ENCODE measurements at places on chromosomes 7 and 10.

DNA sequence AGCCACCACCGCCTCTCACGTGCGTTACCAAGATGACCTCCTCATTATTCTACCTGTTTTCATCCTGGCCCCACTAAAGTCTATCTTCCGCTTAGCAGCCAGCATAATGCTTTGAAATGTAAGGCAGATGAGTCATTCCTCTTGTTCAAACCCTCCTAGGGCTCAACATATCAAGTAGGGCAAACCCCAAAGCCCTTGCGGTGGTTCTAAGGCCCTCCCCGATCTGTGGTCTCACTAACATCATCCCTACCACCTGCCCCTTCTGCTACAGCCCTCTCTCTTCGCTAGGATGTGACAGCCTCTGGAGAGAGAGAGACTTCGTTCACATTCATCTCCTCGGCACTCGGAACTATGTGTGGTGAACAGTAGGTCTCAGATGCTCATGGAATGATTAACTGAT lies 94.8 kb downstream of the SVIL start:
- no peak for DNase-seq

GRCh38 chr10:82813856-82814255 lies 938.9 kb downstream of the NRG3 start:
- no peak for DNase-seq

DNA sequence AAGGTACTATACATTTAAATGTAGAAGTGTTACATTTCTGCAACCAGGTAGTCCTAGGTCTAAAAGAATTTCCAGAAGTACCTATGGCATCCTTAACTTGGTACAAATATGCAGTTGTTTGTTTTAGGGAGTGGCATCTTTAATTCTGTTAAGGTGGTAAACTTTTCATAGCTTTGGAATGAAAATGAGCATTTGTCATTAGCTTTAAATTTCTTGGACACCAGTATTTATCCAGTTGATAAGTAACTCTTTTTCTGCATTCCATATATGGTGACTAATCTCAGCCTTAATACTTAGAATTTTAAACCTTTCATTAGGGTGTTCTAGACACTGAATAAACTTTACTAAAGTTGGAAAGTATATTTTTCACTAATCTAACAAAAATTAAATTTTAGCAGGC lies 10.8 kb downstream of the SLF2 start:
- no peak for DNase-seq

DNA sequence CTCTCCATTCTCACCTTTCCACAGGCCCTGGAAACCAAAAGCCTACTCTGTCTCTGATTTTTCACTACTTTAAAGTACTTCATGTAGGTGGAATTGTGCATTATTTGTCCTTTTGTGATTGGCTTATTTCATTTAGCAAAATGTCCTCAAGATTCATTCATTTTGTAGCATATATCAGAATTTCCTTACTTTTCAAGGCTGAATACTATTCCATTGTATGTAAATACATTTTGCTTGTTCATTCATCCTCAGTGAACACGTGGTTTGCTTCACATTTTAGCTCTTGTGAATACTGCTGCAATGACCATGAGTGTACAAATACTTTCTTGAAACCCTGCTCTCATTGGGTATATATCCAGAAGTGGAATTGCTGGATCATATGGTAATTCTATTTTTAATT lies 8.8 kb downstream of the C1GALT1 start:
- DNase-seq = no peak

GRCh38 chr7:137658190-137658900 lies 188.4 kb downstream of the DGKI start:
- DNase-seq = no peak

Measured in neuronal stem cell (in vitro differentiated cells).